Esophagus squamous epithelium (tissue), 5 donors: ENCODE measurements at places on chromosomes 12 and 14. TPM values are rescaled to one million over a fixed set of nuclear protein-coding genes. Genes with fewer than 3 reads are reported as not detected.

DNA sequence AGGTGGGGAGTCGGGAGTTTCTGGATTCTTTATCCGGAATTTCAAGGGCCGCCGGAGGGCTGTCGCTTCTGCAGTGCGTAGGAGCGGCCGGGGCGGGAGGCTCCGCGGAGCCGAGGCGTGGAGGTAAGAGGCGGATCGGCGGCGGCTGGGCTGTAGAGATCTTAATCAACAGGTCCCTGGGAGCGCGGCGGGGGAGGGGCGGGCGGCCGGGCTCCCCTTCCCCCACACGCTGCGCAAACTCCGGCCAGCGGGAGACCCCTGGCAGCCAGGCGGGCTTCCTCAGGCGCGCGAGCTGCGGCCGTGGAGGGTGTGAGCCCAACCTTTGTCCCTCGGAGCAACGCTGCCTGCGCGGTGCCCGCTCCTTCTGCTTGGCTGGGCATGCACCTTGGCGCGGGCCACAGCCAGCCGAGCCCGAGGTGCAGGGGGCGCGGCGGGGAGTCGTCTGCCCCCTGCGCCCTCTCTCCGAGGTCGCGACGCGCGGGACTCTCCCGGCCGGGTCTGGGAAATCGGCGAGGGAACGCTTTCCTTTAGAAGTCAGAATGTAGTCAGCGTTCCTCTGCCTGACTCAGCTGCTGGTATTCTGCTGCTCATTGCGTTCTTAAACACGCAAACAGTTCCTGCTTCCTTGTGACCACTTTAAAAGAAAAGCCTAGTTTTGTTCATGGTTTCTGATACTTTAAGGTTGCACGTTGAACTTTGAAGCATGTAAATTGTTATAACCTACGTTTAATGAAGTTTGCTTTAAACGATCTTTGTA is at the start of gene PALS1:
Gene PALS1, plus strand, starts transcription at position 25 of the 757 bp plus-strand sequence. CDS start 37,736 bp downstream, outside the sequence.
- DNase-seq = no peak
- peak within 1 kb of the TSS; percentile 100 for H3K27ac ChIP-seq
- H3K27me3 ChIP-seq = no peaks in the 10 kb centered on the region
- no peaks in the 10 kb centered on the region for H3K36me3 ChIP-seq
- peaks cover 3% of the 10 kb centered on the region for H3K4me1 ChIP-seq

DNA sequence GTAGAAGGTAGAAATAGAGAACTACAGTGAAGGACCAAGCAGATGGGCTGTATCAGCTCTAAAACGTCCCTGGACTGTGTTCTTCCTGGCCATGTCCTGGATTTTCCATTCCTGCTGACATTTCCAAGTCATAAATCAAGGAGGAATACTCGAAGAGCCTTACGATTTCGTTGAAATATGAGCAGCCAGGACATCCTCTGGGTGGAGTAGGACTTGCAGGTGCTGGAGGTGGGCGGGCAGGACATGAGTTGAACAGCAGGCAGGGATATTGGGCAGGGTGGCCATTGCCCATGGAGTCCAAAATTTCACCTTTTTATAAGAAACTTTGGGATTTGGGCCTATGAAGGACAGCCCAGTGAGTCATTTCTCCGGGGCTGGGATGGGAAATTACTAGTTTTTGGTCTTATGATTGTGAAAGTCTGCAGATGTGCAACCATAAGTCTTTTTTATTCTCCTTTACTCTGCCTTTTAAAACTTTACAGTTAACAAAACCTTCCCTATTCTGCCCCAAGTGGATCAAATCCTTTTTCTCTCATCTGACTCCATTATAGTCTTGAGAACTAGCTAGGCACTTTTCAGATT is 88.8 kb downstream of the TMX1 start:
- no peak for DNase-seq
- peak overlapping the region; percentile 90 for H3K27ac ChIP-seq
- no peak overlapping the region for H3K4me3 ChIP-seq
- no peaks in the 10 kb centered on the region for H3K27me3 ChIP-seq
- H3K4me1 ChIP-seq = peaks cover 12% of the 10 kb centered on the region

DNA sequence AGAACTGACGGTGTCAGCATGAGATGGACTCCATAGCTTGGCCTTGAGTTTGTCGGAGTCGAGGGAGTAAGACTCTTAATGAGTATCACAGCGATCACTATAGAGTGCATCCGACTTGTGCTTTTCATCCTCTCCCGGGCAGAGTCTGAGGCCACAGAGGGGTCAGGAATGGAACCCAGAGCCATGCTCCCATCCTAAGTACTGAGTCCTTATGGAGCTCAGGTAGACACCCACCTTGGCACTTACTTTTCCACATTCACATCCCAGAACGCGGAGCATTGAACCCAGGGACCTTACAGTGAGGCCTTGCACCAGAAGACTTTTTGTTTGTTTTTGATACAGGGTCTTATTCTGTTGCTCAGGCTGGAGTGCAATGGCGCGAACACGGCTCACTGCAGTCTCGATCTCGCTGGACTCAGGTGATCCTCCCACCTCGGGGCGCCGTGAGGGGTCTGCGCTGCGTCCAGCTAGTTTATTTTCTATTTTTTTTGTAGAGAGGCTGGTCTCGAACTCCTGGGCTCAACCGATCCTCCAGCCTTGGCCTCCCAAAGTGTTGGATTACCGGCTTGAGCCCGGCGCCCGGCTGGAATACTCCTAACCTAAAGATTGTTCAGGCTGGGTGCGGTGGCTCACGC is 719 bp upstream of the SRSF9 start:
- peak overlapping the region; percentile 98 for H3K27ac ChIP-seq
- H3K27me3 ChIP-seq = no peaks in the 10 kb centered on the region
- H3K4me3 ChIP-seq = peak overlapping the region; percentile 78
- H3K4me1 ChIP-seq = peaks cover 18% of the 10 kb centered on the region

GRCh38 chr14:24979725-24980239 is 70.2 kb downstream of the STXBP6 start:
- peaks cover 19% of the 10 kb centered on the region for H3K4me1 ChIP-seq
- no peak overlapping the region for H3K27ac ChIP-seq
- no peaks in the 10 kb centered on the region for H3K27me3 ChIP-seq
- DNase-seq = no peak
- H3K36me3 ChIP-seq = no peaks in the 10 kb centered on the region
- no peak overlapping the region for H3K4me3 ChIP-seq

- DNase-seq = no peak
- no peaks in the 10 kb centered on the region for H3K27me3 ChIP-seq
- H3K27ac ChIP-seq = no peak overlapping the region
- H3K36me3 ChIP-seq = no peaks in the 10 kb centered on the region
Measured at GRCh38 chr12:93042684-93043083, 113.6 kb upstream of the EEA1 start.

GRCh38 chr14:58460772-58461171 is 33.3 kb downstream of the KIAA0586 start:
- H3K27ac ChIP-seq = no peak overlapping the region
- DNase-seq = no peak
- H3K4me3 ChIP-seq = no peak overlapping the region
- peaks cover 3% of the 10 kb centered on the region for H3K4me1 ChIP-seq
- H3K27me3 ChIP-seq = no peaks in the 10 kb centered on the region
- no peaks in the 10 kb centered on the region for H3K36me3 ChIP-seq

DNA sequence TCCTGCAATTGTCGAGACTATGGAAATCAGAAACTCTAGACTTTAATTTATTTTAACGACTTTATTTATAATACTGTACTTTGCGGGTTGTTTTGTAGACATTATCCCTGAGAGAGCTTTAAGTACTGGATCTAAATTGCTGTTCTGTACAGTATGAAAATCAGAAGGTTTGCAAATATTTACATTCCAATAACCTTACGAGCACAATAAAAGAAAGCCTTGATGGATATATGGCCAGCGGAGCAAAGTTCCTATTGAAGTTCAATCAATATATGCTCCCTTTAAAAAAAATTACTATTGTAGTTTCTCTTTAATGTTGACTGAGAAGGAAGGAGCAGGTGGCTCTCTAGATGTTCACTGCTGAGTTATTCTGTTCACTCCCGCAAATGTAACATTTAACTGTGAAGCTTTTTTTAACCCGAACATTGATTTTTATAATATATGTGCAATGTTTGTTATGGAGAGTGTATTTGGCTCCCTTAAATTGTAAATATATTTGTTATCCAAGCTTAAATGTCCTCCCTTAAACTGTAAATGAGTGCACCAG is 235.3 kb downstream of the PLCZ1 start:
- H3K36me3 ChIP-seq = no peaks in the 10 kb centered on the region
- no peak overlapping the region for H3K27ac ChIP-seq
- no peak for DNase-seq
- no peaks in the 10 kb centered on the region for H3K27me3 ChIP-seq
- H3K4me1 ChIP-seq = no peaks in the 10 kb centered on the region

DNA sequence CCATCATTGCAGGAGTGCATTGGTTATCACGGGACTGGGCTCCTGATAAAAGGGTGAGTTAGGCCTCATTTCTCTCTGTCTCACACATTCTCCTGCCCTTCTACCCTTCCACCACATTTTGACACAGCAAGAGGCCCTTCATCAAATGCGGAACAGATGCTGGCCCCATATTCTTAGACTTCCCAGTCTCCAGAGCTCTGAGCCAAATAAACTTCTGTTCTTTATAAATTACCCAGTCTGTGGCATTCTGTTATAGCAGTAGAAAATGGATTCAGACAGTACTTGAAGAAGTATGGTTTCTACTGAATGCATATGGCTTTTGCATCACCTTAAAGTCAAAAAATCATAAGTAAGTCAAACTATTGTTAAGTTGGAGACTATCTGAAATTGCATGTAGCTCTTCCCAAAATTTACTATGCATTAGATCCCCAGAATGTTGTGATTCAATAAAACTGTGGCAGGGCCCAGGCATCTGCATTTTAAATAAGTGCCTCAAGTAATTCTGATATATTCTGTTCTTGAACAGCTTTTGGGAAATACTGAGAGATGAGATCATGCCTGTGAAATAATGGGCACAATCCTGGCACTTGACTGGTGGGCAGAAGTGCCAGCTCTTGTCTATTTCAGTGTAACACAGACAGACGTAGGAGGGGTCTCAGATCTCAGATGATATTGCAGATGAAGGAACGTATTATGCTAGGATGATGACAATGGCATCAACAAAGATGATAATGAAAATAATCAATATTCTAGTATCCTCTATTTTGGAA is 68.2 kb downstream of the E2F7 start:
- no peak overlapping the region for H3K27ac ChIP-seq
- no peaks in the 10 kb centered on the region for H3K36me3 ChIP-seq
- H3K4me3 ChIP-seq = no peak overlapping the region
- no peaks in the 10 kb centered on the region for H3K27me3 ChIP-seq

- H3K27ac ChIP-seq = no peak overlapping the region
- H3K4me3 ChIP-seq = no peak overlapping the region
- no peaks in the 10 kb centered on the region for H3K4me1 ChIP-seq
- H3K27me3 ChIP-seq = peaks cover 18% of the 10 kb centered on the region
- DNase-seq = no peak
Measured at GRCh38 chr12:54294953-54295566, 5.8 kb downstream of the NFE2 start.

GRCh38 chr14:96245710-96246538 is 10.1 kb upstream of the BDKRB1 start:
- DNase-seq = no peak
- no peak overlapping the region for H3K4me3 ChIP-seq
- H3K27me3 ChIP-seq = no peaks in the 10 kb centered on the region
- H3K27ac ChIP-seq = no peak overlapping the region
- peaks cover 5% of the 10 kb centered on the region for H3K4me1 ChIP-seq
- peaks cover 10% of the 10 kb centered on the region for H3K36me3 ChIP-seq

GRCh38 chr12:33044447-33044846 is 147.9 kb upstream of the PKP2 start:
- DNase-seq = no peak
- H3K36me3 ChIP-seq = no peaks in the 10 kb centered on the region
- H3K27me3 ChIP-seq = no peaks in the 10 kb centered on the region

- H3K4me1 ChIP-seq = peaks cover 33% of the 10 kb centered on the region
- H3K4me3 ChIP-seq = no peak overlapping the region
- H3K27me3 ChIP-seq = no peaks in the 10 kb centered on the region
- no peaks in the 10 kb centered on the region for H3K36me3 ChIP-seq
- no peak overlapping the region for H3K27ac ChIP-seq
Measured at GRCh38 chr12:1799882-1800400, 20.4 kb upstream of the LRTM2 start.

DNA sequence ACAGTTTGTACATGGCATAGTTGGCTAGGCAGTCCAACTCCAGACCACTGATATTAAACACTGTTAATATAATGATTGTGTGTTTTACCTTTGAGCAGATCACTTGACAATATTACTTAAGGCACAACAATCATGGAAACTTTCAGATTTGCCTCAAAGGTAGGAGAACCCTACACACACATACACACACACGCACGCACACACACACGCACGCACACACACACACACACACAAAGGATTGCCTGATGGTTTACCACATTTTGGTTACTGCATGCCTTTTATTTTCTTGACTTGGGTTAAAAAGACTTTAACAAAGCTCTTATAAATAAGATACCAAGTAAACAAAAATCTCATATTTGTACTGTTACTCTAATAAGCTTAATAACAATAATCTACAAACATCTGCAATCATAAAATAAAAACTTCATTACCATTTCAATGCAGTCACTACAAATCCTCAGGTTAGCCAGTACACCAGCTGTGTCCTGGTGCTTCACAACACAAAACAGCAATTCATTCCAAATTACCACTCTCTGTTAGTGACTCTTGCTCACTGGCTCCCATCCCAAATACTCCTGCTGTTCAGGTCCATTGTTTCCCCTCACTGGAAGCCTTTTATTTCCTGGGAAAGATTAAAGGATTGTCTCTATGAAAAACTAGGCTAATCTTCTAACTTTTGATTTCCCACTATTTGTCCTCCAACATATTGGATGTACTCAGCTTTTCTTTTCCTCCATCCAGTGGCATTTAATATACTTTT is 175.2 kb upstream of the ATP2B1 start:
- no peak for DNase-seq
- H3K27me3 ChIP-seq = no peaks in the 10 kb centered on the region
- H3K36me3 ChIP-seq = no peaks in the 10 kb centered on the region

- no peaks in the 10 kb centered on the region for H3K27me3 ChIP-seq
- no peak for DNase-seq
- peaks cover 94% of the 10 kb centered on the region for H3K4me1 ChIP-seq
Measured at GRCh38 chr12:122089077-122089476, 10.5 kb downstream of the MLXIP start.

Gene BTBD6
- total RNA-seq = 45.6 TPM

Gene GOLGA5
- total RNA-seq = 37.2 TPM

Gene DENR
- total RNA-seq = 23.3 TPM

Gene GALNT6
- 1.7 TPM for total RNA-seq

Gene MYO1H
- 0.62 TPM for total RNA-seq

Gene DEPDC4
- 0.95 TPM for total RNA-seq

Gene KLRK1
- 1.6 TPM for total RNA-seq
